ENCODE measurements at places on chromosomes 12 and 14. TPM values are rescaled to one million over a fixed set of nuclear protein-coding genes. Genes with fewer than 3 reads are reported as not detected.
A peak's percentile ranks its signal among the peaks of the same experiment; 100 is the strongest.

EMP1 gene
- 54.4 TPM for total RNA-seq

ACOT4 gene
- 3.3 TPM for total RNA-seq

BICDL1 gene
- 143 TPM for total RNA-seq

STXBP6 gene
- total RNA-seq, result not detected

SLC38A2 gene
- total RNA-seq, result 187 TPM

KLRG1 gene
- 5.4 TPM for total RNA-seq

GZMH gene
- 67.9 TPM for total RNA-seq

ENDOU gene
- total RNA-seq, result not detected

IL31 gene
- total RNA-seq, result 4.0 TPM

DNA sequence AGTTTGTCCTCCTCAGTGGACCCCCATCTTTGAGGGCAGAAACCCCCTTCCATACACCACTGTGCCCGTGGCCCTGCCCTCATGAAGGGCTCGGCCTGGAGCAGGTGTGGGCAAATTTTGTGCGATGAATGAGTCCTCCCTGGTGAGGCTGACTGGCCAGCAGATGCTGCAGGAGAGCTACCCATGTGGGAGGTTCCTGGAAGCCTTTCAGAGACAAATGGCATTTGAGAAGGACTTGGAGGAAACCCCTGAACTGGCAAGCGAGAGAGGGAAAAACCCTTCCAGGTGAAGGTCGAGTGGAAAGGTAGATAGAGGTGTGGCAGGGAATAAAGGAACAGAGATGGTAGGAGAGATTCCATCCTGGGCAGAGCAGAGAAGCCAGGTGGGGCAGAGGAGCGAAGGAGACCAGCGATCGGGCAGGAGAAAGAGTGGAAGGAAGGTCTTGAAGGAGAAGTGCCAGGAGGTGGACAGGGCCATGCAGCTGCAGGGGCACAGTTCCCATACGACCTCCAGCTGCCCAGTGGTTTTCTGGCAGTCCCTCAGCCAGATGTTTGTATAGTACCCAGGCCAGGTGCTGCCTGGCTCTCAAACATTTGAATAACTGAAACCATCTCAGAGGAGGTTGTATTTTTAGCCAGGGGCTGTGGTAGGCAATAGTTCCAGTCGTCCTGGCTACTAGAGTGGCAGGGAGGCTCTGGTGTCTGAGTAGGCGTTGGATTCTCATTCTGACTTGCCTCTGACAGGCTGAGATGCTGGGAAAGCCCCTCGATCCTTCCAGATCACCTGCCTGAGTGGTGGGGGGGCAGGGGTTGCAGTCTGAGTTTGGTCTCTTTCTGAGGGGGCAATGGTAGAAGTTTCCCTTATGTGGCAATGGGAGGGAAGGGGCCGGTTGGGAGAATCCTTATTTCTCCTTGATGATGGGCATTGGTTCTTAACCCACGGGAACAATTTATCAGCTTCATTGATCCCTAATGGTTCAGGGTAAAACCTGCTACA lies 40.1 kb downstream of the FBXL14 start:
- peaks cover 10% of the 10 kb centered on the region for H3K4me1 ChIP-seq
- peak; percentile 83 for DNase-seq
- H3K27me3 ChIP-seq, result peaks cover 3% of the 10 kb centered on the region

GRCh38 chr12:51059086-51059485 lies 11.0 kb downstream of the LETMD1 start:
- H3K4me1 ChIP-seq, result no peaks in the 10 kb centered on the region
- no peak overlapping the region for H3K27ac ChIP-seq
- H3K36me3 ChIP-seq, result peaks cover 39% of the 10 kb centered on the region
- no peak for DNase-seq

- H3K4me1 ChIP-seq, result peaks cover 8% of the 10 kb centered on the region
- no peak for DNase-seq
- no peak overlapping the region for H3K4me3 ChIP-seq
- H3K27me3 ChIP-seq, result peaks cover 10% of the 10 kb centered on the region
Measured at GRCh38 chr12:9372202-9372601, 164.0 kb upstream of the PZP start.

- H3K27ac ChIP-seq, result no peak overlapping the region
- no peak for DNase-seq
- no peak overlapping the region for H3K4me3 ChIP-seq
- no peaks in the 10 kb centered on the region for H3K27me3 ChIP-seq
- peaks cover 2% of the 10 kb centered on the region for H3K4me1 ChIP-seq
Measured at GRCh38 chr12:131551675-131552491, 159.0 kb upstream of the SFSWAP start.

DNA sequence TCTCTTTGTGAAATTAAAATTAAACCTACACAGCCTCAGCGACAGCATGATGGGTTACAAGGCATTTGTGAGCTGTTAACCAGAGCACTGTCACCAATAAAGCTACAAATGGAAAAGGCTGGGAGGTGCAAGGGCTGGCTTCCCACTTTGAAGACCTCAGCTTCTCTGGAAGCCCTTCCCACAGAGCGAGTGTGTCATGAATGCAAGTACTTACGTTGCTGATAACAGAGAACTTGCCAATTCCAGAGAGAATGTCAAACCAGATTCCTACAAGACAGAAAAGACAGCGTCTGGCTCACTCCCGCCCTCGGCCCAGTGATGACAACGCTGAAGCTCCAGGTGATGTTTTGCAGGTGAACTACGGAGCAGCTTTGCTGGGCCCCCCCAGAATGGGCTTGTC lies 145.8 kb downstream of the NTF3 start:
- no peak for DNase-seq
- no peak overlapping the region for H3K4me3 ChIP-seq
- no peaks in the 10 kb centered on the region for H3K4me1 ChIP-seq
- H3K27me3 ChIP-seq, result no peaks in the 10 kb centered on the region
- H3K27ac ChIP-seq, result no peak overlapping the region

DNA sequence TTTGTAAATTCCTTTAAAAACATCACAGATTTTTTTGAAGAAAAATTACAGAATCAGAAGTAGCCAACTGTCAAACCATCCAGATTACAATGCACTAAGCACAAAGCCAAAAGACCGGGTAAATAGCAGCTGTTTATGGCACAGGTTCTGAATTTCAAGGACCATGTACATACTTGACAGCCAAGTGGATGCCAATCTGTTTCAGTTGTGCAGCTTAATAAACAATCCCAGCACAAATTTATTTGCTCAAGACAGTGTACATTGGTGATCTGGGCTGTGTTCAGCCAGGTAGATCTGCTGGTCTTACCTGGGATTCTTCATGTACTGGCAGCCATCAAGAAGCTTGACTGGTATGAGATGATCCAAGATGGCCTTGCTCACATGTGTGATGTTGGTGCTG lies 229.8 kb upstream of the FLRT2 start:
- H3K4me1 ChIP-seq, result no peaks in the 10 kb centered on the region
- H3K36me3 ChIP-seq, result no peaks in the 10 kb centered on the region
- DNase-seq, result no peak

DNA sequence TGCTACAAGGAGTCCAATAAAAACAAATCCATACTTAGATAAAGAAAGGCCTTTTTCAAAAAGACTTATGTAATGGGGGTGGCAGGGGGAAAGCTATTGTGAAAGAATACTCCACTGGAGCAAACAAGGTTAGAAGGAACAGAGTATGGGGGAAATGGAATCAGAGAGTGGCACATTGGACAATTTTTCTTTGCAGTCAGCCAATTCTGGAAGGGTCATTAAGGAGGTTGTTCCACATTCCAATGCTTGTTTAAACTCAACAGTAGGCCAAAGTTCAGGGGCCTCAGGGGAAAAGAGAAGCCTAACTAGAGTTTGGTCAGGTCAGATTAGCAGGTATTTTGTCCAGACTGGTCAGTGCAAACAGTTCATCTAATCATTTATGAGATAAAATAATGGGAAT lies 105.2 kb upstream of the RESF1 start:
- no peak for DNase-seq
- no peaks in the 10 kb centered on the region for H3K27me3 ChIP-seq
- no peaks in the 10 kb centered on the region for H3K4me1 ChIP-seq
- no peak overlapping the region for H3K4me3 ChIP-seq
- peaks cover 9% of the 10 kb centered on the region for H3K36me3 ChIP-seq
- no peak overlapping the region for H3K27ac ChIP-seq

DNA sequence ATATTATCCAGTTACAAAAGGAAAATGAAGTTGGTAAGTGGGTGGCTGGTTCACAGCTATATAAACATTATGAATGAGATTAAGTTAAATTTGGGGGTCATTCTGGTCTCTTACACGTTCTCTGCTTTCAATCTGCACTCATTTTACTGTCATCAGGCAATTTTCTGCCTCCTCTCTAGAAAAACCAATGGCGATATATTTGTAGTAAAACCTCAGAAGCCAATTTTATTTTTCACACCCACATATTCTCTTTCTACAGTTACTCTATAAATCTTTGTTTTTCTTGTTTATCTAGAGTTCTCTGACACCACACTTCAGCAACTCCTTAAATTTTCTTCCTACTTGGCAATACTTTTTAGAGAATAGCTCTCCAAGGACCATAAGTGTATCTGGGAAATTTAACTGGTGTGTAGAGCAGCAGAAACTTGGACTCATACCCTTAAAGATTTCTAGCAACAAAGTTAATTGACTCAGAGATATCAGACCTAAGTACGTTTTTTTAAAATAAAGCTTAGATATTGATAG lies 926.9 kb downstream of the TMTC2 start:
- H3K4me3 ChIP-seq, result no peak overlapping the region
- H3K36me3 ChIP-seq, result no peaks in the 10 kb centered on the region
- no peaks in the 10 kb centered on the region for H3K27me3 ChIP-seq
- H3K27ac ChIP-seq, result no peak overlapping the region
- H3K4me1 ChIP-seq, result no peaks in the 10 kb centered on the region

DNA sequence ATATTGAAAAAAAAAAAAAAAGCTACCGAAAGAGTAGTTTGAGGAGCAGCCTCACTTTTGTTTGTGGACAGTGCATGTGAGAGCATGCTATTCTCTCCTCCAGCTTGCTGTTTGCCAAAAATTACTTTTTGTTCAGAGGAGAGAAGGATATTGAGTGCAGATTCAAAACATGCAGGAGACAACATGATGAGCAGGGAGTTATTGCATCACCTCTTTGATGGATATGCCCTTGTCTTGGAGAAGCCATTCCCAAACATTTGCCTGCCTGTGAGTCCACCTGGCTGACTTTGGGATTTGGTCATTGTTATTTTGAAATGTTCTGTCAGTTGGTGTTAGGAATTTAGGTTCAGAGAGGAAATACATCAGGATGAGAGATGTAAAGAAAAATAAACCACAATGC lies 2.4 kb downstream of the C12orf75 start:
- no peak overlapping the region for H3K27ac ChIP-seq
- H3K36me3 ChIP-seq, result peaks cover 3% of the 10 kb centered on the region
- no peak for DNase-seq
- no peak overlapping the region for H3K4me3 ChIP-seq
- no peaks in the 10 kb centered on the region for H3K27me3 ChIP-seq

DNA sequence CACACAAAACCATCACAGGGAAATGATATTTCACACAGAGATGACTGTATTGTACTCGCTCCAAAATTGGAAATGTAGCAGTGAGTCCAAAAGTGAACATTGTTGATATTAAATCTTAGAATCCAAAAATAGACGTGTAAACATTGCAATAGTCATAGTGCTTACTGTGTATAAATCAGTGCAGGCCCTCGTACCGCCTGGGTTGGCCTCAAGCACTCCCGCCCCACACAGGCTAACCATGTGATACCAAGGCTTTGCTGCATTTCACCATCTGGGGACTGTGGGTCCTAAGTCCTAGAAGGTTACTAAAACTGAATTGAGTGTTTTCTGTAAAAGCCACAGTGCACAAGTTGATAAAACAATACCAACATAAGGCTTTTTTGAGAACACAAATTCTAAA lies 107.3 kb downstream of the PPP2R5E start:
- DNase-seq, result no peak
- H3K4me3 ChIP-seq, result no peak overlapping the region
- H3K4me1 ChIP-seq, result peaks cover 49% of the 10 kb centered on the region
- no peak overlapping the region for H3K27ac ChIP-seq
- peaks cover 3% of the 10 kb centered on the region for H3K36me3 ChIP-seq

DNA sequence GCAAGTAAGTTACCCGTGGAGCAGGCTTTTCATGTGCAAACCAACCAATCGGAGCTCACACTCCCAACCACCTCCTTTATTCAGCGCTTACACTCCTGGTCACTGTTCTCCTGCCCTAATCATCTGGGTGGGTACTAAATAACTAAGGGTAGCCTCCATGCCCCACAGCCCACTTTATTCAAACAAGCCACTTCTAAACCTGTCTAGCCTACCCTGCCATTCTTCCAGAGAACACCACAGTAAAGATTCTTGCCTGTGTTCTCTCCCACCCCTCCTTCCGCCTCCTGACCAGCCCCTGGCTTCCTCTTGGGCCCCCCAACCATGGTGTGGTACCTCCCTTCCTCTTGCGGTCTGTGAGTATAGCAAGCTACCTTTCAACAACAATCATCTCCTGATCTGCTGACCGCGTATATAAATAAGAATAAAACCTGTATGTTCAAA lies 581.9 kb downstream of the VRK1 start:
- H3K27me3 ChIP-seq, result no peaks in the 10 kb centered on the region
- H3K27ac ChIP-seq, result peak overlapping the region; percentile 55
- peaks cover 67% of the 10 kb centered on the region for H3K4me1 ChIP-seq
- H3K4me3 ChIP-seq, result no peak overlapping the region

- H3K4me3 ChIP-seq, result no peak overlapping the region
- H3K27me3 ChIP-seq, result peaks cover 2% of the 10 kb centered on the region
- no peak for DNase-seq
- H3K27ac ChIP-seq, result no peak overlapping the region
- no peaks in the 10 kb centered on the region for H3K4me1 ChIP-seq
Measured at GRCh38 chr12:19783547-19784444, 344.5 kb downstream of the AEBP2 start.

DNA sequence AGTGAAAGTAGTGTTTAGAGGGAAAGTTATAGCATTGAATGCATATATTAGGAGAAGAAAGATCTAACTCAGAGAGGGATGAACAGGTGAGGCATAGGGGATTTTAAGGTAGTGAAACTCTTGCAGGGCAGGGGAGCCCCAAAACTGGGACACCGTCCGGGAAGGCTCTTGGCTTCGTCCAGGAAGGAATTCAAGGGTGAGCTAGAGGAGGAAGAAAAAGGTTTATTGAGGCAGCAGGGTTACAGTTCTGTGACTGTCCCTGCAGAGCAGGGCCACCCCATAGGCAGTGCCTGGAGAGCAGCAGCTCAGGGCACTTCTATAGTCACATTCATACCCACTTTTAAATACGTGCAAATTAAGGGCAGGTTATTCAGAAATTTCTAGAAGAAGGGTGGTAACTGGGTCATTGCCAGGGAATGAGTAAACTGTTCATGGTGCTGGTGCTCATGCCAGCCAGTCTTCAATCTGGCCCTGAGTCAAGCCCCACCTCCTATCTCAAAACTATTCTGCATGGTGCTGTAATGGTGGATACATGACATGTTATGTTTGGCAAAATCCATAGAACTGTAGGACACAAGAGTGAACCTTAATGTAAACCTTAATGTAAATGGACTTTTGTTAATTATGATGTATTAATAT lies 1.2 kb upstream of the OAS1 start:
- no peaks in the 10 kb centered on the region for H3K27me3 ChIP-seq
- H3K4me1 ChIP-seq, result peaks cover 58% of the 10 kb centered on the region
- H3K27ac ChIP-seq, result peak overlapping the region; percentile 23
- no peaks in the 10 kb centered on the region for H3K36me3 ChIP-seq

DNA sequence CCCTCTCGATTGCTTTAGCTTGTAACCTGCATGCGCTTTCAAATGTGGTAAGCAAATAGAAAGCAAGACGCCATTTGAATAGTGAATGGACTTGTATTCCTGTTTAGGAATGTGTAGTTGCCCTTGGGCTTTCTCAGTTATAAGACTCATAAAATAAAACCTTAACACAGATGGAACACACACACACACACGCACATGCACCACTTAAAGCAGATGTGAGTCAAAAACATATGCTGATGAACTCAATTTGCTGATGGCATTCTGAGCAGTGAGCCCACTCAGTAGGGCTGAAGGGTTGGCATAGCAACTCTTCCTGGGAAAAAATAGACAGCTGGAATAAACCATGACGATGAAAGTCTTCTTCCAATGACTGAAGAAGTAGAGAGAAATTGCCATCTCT lies 360.5 kb downstream of the APAF1 start:
- no peak overlapping the region for H3K27ac ChIP-seq
- H3K36me3 ChIP-seq, result no peaks in the 10 kb centered on the region
- DNase-seq, result no peak
- H3K4me1 ChIP-seq, result no peaks in the 10 kb centered on the region
